ENCODE measurements at places on chromosomes 6 and 20.

GRCh38 chr6:29596381-29596900 is 11.5 kb downstream of the OR2H2 start:
- DNase-seq, result no peak

GRCh38 chr6:50305660-50306059 is 255.9 kb upstream of the DEFB112 start:
- DNase-seq, result no peak

DNA sequence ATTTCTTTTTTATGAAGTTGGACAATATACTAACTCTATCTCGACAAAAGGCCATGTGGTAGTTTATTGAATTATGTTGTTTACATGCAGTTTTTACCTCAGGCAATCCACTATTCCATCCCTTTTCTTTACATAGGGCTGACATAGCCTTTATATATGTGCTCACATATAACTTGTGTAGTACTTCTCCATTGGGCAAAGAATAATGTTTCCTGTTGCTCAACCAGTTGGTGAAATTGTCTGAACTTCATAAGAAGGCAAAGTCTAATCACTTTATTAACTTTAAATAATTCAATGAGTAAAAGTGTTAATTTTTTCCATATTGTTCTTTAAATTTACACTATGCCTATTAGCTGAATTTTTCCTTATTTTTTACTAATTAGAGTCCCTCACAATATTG is 1272.1 kb downstream of the EPHA7 start:
- DNase-seq, result no peak

DNA sequence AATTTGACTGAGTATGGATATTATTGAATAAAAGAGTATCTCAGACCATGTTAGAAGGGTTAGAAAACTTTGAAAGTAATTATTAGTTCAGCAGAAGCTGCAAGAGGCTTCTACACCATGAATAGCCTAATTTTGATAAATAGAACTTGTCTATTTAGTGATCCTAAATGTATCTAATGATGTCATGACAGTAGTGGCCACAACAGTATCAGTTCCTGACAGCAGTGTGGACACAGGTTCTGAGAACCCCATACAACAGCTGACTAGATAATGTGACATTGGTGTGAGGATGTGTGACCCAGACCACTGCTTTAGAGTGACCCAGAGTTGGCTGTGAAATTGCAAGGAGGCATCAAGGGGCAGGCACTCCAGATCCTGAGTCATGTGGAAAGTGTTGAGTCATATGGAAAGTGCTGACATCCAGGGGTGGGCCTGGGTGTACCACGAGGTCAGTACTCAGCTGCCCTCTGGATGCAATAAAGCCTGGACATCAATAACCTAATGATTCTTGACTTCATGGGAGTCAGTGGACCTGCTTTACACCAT is 754.7 kb downstream of the DHX35 start:
- DNase-seq, result no peak

- no peak for DNase-seq
Observed at GRCh38 chr20:38520261-38520660, 47.6 kb downstream of the RALGAPB start.

- no peak for DNase-seq
Observed at GRCh38 chr6:15744818-15745402, 82.1 kb upstream of the DTNBP1 start.

DNA sequence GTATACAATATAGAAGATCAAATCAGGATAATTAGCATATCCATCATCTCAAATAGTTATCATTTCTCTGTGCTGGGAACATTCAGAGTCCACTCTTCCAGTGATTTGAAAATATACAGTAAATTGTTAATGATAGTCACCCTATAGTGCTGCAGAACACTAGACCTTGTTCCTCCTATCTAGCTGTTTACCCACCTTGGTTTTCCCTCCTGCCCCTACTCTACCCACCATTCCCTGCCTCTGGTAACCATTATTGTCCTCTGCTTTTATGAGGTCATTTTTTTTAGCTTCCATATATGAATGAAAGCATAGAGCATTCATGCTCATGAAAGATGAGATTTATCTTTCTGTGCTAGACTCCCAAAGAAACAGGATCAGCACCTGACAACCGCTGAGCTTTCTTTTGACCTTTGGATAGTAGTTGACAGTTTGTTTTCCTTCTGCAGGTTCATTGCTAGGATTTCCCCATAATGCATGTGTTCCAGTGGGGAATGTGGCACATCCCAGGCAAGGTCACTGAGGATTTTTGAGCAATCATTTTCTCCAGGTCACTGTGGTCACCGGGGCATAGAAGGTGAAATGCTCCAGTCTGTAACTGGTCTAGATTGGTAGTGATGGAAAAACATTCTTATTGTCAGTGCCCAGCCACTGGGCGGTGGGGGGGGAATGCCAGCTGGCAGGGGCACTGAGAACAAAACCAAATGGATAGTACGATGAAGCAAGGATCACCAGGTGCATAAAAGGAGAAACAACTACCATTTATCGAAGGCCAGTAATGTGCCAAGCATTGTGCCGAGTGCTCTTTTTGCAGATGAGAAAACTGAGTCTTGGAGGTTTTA is 33.6 kb upstream of the BCAS1 start:
- DNase-seq, result no peak

- DNase-seq, result peak; percentile 62
Observed at GRCh38 chr20:51661609-51662178, 106.5 kb downstream of the ATP9A start.

GRCh38 chr6:170137176-170137891 is 153.5 kb downstream of the DLL1 start:
- DNase-seq, result no peak

GRCh38 chr6:135121434-135121833 is 59.7 kb upstream of the MYB start:
- no peak for DNase-seq

DNA sequence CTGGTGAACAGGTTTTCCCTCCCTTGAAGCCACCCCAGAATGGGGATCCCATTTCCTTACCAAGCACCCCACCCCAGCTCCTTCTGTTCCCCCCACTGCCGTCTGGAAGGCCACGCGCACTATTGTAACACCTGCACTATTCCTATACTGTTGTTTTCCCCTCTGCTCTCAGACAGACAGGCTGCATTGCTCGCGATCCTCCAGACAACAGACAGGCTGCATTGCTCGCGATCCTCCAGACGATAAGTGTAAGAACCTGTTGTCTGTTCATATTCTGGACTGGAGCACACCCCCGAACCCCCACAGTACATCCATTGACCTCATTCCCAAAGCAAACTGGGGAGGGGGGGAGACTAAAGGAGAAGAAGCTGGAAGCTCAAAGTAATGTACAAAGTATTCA is 72.7 kb downstream of the LY86 start:
- no peak for DNase-seq

DNA sequence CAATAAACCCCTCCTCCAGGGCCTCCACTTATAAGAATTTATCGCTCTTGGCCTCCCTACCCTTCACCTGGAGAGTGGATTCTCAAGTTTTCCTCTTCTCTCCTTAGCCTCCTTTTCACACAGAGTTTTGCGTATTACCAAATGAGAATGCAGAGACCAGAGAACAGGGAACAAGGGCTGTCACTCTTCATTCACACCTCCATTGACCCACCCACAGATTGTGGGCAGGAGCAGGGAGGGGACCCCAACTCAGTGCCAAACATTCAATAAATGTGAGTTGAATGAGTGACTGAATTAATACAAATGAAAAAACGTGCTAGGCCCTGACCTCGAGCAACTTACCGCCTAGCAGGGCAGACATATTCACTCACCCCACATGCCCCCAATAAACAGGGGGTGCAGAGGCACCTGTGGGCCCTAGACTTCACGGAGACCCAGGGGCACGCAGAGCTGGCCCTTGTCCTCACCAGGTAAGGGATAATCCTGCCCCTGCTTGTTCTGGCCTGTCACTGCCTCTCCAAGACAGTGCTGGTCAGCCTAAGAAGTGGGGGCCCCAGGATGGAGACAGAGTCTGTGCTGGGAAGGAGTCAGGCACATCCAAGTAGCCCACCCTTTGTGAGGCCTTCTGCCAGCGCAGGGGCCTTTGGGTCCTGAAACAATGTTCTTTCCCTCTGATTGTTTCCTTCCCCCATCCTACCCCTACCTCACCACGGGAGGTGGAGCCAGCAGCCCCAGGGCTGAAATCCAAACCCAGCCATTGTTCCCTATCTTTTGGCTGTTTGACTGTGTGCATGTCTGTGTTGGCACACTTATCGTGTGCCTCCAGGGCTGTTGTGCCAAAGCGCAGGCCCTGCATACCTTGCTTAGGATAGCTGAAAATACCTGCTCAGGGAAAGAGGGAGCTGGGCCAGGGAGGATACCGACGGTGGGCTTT is 8.4 kb upstream of the TJAP1 start:
- DNase-seq, result no peak

- DNase-seq, result no peak
Observed at GRCh38 chr6:37913210-37913609, 93.7 kb downstream of the ZFAND3 start.

DNA sequence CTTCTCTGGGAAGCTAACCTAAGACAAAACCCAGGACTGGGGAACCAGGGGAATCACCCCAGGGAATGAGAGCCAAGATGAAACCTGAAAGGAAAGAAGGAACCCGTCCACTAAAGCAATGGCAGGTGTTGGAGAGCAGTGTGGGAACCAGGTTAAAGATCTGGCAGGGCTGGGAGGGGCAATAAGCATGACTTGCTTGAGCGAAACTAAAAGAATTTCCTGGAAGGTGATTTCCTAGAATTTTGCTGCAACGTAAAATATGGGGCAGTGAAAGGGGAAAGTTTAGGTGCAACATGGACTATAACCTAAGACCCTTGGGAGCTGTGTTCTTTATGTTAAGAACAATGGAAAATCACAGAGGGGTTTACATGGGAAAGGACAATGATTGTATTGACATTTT is 126.2 kb upstream of the SSTR4 start:
- no peak for DNase-seq

DNA sequence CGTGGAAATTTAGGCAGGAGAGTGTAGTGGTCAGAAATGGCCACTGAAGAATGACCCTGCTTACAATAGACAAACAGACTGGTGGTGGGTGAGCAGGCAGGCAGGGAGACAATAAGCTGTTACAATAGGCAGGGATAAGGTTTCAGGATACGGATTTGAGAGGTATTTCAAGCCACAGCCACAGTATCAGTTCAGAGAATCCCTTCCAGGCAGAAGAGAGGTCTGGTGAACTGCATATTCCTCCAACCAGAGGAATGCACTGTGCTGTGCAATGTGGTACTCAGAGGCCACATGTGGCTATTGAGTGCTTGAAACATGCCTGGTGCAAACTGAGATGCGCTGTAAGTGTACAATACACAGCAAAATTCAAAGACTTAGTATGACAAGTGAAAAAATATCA is 20.6 kb downstream of the RMND1 start:
- no peak for DNase-seq

- DNase-seq, result no peak
Observed at GRCh38 chr6:104572901-104573300, 286.8 kb downstream of the HACE1 start.

- DNase-seq, result no peak
Observed at GRCh38 chr6:75609639-75610590, 8.2 kb downstream of the SENP6 start.

DNA sequence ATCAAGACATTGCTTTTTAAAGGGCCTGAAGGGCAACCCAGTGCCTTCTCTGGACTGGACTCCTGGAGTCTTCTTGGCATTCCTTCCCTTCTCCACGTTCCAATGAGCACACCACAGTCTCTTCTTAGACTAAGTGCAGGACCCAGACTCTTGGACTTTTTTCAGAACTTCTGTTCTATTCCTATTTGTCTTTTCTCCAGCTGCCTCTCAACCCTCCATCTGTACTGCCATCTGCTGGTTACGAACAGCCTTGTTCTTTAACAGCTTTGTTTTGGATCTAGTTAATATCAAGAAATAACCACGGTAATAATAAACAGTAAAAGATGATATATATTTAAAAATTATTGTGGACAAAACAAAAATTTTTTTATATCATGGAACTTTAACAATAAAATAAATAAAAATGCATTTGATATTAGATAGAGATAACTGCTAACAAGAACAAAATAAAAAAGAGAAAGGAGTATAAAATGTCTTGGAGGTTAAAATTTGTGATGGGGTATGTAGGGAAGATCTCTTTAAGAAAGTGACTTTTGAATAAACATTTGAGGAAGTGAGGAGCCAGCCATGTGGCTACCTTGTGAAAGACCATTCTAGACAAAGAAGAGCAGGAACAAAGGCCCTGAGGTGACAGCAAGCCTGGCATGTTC is 105.1 kb upstream of the HCRTR2 start:
- no peak for DNase-seq

- DNase-seq, result no peak
Observed at GRCh38 chr6:87341899-87342298, 2.7 kb upstream of the C6orf163 start.

DNA sequence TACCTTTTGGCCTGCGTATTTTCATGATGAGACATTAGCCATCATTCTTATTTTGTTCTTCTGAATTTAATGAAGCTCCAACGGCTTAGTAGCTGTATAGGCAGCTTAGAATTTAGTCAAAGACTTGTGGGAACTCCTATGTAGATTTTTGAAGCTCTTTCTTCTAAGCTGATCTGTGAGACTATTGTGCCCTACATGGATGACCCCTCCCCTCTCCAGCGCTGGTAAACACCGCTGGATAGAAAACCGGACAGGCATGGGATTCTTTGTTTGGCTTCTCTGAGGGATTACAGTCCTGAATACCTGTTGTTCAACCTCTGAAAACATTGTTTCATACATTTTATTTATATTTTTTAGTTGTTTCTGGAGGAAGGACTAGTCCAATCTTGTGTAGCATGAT is 1353.4 kb downstream of the GRIK2 start:
- DNase-seq, result no peak

DNA sequence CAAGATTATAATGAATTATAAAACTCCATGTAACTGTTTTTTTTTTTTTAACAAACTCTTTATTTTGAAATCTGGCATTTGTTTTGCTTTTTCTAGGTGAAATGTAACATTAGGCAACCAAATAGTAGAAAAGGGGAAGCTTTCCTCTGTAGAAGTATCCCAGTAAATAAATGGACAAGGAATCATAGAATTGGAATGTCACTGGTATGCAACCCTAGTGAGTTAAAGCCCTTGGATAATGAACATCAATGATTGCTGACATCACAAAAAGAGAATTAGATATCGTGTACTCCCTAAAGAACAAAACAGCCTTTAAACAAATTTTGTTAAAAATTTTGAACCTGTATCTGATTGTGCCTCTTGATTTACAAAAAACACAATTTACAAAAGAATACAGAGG is 93.9 kb upstream of the OGFRL1 start:
- DNase-seq, result no peak

- no peak for DNase-seq
Observed at GRCh38 chr20:21259346-21259745, 43.8 kb upstream of the XRN2 start.

DNA sequence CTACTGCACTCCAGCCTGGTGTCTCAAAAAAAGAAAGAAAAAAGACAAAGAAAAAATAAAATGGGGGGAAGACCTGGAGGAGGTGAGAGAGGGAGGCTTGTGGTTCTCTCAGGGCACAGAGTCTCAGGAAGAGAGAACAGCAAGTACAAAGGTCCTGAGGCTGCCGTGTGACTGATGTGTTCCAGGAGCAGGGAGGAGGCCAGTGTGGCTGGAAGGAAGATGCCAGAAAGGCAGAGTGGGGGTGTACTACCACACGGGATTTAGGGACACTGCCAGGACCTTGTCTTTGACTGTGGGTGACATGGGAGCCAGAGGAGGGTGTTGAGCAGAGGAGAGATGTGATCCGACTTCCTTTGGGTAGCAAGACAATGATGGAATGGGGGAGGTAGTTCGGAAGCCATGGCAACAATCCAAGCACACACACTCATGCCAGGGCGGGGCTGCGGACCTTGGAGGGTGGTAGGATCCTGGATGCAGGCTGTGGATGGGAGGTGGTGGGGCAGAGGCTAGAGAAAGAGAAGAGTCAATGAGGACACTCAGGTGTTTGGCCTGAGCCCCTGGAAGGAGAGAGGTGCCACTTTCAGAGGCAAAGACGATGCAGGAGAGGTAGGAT is 136.4 kb upstream of the PTPN1 start:
- DNase-seq, result no peak

- DNase-seq, result no peak
Observed at GRCh38 chr6:161489626-161490306, 215.9 kb upstream of the AGPAT4 start.
